ENCODE measurements at places on chromosomes 5 and 9.

DNA sequence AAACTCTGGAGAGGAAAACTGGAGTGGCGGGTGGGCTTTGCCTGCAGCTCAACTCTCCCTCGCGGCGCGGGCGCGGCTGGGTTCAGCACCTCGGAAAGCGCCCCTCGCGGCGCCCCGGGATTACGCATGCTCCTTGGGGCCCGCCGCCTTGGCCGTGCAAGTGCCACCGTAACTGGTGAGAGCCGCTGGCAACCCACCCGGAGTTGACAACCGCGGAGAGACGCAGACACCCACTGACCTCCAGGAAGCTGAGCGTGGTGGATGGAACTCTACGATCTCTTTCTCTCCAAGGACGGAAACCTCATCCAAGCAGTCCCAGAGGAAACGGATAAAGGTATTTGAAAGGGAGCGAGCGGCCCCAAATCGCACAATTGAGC, 194 bp upstream of the RXFP3 start:
- no peak for DNase-seq

GRCh38 chr5:14560091-14560595, 21.4 kb upstream of the OTULINL start:
- DNase-seq, result no peak

DNA sequence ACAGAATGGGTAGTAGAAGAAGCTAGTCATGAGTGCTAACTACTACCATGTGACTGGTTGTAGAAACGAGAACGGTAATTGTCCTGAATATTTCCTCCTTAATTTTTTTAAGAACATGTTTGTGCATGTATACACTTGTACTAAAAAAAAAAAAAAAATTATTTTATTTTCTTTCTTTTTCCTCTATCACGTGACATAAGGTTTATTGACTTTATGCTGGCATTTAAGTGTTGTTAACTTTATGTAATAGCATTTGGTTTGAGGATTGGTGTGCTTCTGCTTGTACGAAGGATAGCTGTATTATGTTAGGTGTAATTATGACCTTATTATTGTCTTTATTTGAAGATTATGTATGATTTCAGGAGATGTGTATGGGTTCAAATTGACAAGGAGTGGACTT, 349.1 kb upstream of the PTPRD start:
- no peak for DNase-seq

- no peak for DNase-seq
Measured at GRCh38 chr9:134851020-134851419, 29.6 kb upstream of the FCN2 start.

DNA sequence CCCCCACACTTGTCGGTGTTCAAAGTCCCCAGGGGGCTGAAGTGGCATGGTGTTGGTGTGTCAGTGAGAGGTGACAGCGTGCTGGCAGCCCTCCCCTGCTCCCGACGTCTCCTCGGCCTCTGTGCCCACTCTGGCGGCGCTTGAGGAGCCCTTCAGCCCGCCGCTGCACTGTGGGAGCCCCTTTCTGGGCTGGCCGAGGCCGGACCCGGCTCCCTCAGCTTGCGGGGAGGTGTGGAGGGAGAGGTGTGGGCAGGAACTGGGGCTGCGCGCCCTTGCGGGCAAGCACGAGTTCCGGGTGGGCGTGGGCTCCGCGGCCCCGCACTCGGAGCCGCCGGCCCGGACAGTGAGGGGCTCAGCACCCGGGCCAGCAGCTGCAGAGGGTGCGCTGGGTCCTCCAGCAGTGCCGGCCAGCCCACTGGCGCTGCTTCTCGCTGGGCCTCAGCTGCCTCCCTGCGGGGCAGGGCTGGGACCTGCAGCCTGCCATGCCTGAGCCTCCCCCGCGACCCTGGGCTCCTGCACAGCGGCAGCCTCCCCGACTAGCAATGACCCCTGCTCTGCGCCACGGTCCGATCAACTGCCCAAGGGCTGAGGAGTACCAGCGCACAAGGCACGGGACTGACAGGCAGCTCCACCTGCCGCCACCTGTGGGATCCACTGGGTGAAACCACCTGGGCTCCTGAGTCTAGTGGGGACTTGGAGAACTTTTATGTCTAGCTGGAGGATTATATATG, 224.1 kb upstream of the RIOK2 start:
- DNase-seq, result no peak

- DNase-seq, result no peak
Measured at GRCh38 chr9:91907484-91908292, 42.3 kb downstream of the ROR2 start.

DNA sequence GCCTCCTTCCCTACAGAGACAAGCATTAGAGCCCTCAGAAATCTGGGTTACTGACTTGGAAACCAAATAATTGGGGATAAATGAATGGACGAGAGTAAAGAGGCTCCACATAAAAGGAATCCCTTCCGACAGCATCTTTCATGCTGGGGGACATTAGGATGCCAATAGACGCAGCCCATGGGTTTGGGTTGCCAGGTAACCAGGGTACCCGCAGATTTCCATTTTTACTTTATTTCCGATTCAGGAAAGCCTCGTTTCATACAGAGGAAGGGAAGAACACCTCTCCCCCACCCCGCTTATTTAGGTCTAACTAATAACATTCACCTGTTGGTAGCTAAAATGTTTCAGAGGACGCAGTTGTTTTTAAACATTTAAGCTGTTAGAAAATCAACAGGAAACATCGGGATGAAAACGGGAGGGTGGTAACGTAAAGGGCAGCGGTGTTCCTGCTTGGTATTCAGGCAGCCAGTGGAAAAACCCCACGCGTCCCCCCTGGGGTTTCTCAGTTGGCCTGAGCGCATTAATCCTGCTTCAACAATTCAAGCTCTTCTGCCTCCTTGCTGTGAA, 179.5 kb downstream of the YTHDC2 start:
- DNase-seq, result no peak

DNA sequence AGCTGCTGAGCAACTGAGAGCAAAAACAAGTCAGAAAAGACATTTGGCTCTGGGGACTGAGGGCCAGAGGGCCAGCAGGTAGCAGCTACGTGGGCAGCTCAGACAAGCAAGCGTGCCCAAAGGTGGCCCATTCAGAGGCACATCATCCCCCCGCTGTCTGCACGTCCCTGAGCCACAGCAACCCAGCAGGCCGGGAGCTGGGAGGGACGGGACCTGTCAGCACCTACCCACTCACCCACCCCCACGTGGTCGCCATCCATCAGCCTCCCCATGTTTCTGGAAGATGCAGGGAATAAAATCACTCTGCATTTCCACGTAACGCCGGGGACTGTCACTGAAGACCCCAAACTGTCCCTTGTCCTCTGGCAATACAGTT, 167.8 kb downstream of the COL23A1 start:
- no peak for DNase-seq

DNA sequence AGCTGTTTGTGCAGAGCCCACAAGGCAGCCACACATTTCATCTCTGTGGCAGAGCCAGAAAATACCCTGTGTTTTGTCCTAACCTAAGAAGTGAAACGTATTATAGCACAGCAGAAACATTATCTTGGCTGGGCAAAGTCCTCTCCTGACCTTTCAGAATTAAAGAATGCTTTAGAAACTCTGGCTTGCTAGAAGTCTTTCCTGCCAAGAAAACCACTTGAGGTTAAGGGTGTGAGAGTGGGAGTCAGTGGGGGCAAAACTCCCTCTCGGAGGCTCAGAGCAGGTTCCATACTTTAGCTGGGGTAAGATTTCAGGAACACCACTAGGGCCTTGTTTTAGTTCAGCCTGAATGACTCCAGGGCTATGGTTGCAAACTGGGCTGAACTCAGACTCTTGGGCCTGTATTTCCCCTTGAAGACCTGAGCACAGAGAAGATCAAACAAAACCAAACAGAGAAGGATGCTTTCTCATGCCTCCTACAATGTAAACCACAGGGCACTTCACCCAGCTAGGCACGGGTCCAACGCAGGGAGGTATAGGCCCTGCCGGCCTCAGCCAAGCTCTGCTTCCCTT, 48.0 kb downstream of the ZNF366 start:
- DNase-seq, result peak; percentile 45
